ENCODE measurements at places on chromosomes 12 and 14. TPM values are rescaled to one million over a fixed set of nuclear protein-coding genes. Genes with fewer than 3 reads are reported as not detected.

- H3K4me3 ChIP-seq = no peak overlapping the region
- no peaks in the 10 kb centered on the region for H3K4me1 ChIP-seq
- H3K27ac ChIP-seq = no peak overlapping the region
Observed at GRCh38 chr12:19546027-19546426, 106.7 kb downstream of the AEBP2 start.

DNA sequence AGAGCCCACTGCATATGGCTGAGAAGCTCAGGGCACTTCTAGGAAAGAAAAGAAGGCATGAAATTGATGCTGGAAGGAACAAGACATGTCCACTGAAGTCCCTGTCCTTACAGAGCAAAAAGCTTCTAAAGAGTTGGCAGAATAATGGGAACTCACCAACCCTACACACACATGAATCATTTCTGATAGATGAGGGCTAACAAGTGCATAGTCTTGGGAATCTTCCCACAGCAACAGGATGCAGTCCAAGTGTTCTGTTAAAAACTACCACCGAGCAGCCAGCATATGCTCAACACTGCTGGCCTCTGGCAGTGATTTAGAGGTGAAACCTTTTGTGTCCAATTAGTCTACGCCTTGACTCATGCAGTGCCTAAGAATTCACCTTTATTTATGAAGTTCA, 44.8 kb downstream of the RHOJ start:
- no peak overlapping the region for H3K27ac ChIP-seq
- no peak overlapping the region for H3K4me3 ChIP-seq
- H3K36me3 ChIP-seq = no peaks in the 10 kb centered on the region
- no peaks in the 10 kb centered on the region for H3K27me3 ChIP-seq

- H3K4me3 ChIP-seq = no peak overlapping the region
- H3K4me1 ChIP-seq = peaks cover 8% of the 10 kb centered on the region
- H3K27ac ChIP-seq = no peak overlapping the region
- peaks cover 3% of the 10 kb centered on the region for H3K36me3 ChIP-seq
- no peaks in the 10 kb centered on the region for H3K27me3 ChIP-seq
Observed at GRCh38 chr14:39279515-39279914, 45.8 kb downstream of the MIA2 start.

- no peak for DNase-seq
- H3K4me1 ChIP-seq = peaks cover 3% of the 10 kb centered on the region
- H3K27me3 ChIP-seq = no peaks in the 10 kb centered on the region
- no peak overlapping the region for H3K4me3 ChIP-seq
- no peak overlapping the region for H3K27ac ChIP-seq
- H3K36me3 ChIP-seq = no peaks in the 10 kb centered on the region
Observed at GRCh38 chr14:80567905-80568536, 356.7 kb upstream of the DIO2 start.

Gene GLS2
- total RNA-seq = 2.9 TPM

DNA sequence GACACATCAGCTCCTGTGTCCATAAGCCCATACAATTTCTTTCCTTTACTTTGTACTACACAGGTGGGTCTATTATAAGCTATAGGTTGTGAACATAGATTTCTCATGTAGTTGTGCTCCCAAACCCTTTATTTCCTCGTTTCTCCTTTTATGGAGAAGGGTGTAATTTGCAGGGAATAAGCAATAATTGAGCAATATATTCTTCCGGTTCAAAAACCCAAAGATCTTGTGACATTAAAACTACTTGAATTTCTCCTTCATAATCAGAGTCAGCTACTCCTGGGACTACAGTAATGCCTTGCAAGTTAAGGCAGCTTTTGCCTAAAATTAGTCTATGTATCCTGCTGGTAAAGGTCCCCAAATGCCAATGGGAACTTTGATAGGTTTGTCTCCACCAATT, 19.1 kb upstream of the MAPKAPK5 start:
- no peaks in the 10 kb centered on the region for H3K27me3 ChIP-seq
- H3K36me3 ChIP-seq = no peaks in the 10 kb centered on the region
- H3K27ac ChIP-seq = no peak overlapping the region
- H3K4me3 ChIP-seq = no peak overlapping the region
- DNase-seq = no peak

DNA sequence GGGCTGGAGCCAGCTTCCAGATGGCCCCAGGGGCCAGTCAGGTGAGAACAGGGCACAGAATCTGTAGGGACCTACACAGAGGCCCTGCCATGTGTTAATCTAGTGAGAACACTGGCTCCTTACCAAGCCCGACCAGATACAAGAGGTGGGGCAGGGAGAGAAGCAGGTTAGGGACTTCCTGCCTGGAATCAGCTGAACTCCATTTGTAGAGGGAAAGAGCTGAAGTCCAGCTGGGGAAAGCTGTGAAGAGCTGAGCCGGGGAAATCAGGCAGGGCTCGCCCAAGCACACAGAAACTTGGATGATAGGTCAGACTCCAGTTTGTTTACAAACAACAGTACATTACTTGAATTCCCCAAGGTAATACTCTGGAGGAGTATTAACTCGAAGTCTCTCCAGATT, 46.7 kb downstream of the PTGER2 start:
- no peak overlapping the region for H3K4me3 ChIP-seq
- no peak overlapping the region for H3K27ac ChIP-seq
- peak; percentile 2 for DNase-seq
- H3K27me3 ChIP-seq = no peaks in the 10 kb centered on the region

GRCh38 chr14:56149995-56150394, 31.8 kb downstream of the PELI2 start:
- H3K27ac ChIP-seq = no peak overlapping the region
- H3K4me3 ChIP-seq = no peak overlapping the region
- peaks cover 29% of the 10 kb centered on the region for H3K4me1 ChIP-seq
- no peak for DNase-seq
- no peaks in the 10 kb centered on the region for H3K36me3 ChIP-seq

Gene SIX6
- 1.4 TPM for total RNA-seq

GRCh38 chr14:44369401-44370123, 137.5 kb downstream of the FSCB start:
- DNase-seq = no peak
- no peaks in the 10 kb centered on the region for H3K4me1 ChIP-seq
- no peak overlapping the region for H3K4me3 ChIP-seq
- no peak overlapping the region for H3K27ac ChIP-seq
- H3K36me3 ChIP-seq = no peaks in the 10 kb centered on the region

Gene PMEL
- total RNA-seq = 301 TPM

Gene IAPP
- 0.15 TPM for total RNA-seq

- H3K4me1 ChIP-seq = no peaks in the 10 kb centered on the region
- H3K36me3 ChIP-seq = no peaks in the 10 kb centered on the region
- H3K27me3 ChIP-seq = no peaks in the 10 kb centered on the region
- H3K27ac ChIP-seq = no peak overlapping the region
- DNase-seq = peak; percentile 43
Observed at GRCh38 chr14:101196795-101197590, 293.5 kb upstream of the RTL1 start.

Gene TAS2R7
- total RNA-seq = not detected

GRCh38 chr12:95988506-95989275, 7.5 kb downstream of the HAL start:
- H3K27ac ChIP-seq = no peak overlapping the region
- peaks cover 19% of the 10 kb centered on the region for H3K4me1 ChIP-seq
- no peak for DNase-seq
- no peaks in the 10 kb centered on the region for H3K36me3 ChIP-seq

Gene ZDHHC22
- 0.31 TPM for total RNA-seq

GRCh38 chr12:1534748-1535147, 59.6 kb downstream of the FBXL14 start:
- peaks cover 34% of the 10 kb centered on the region for H3K4me1 ChIP-seq
- no peak overlapping the region for H3K4me3 ChIP-seq
- H3K27me3 ChIP-seq = peaks cover 40% of the 10 kb centered on the region
- no peak overlapping the region for H3K27ac ChIP-seq
- DNase-seq = no peak

- no peak overlapping the region for H3K4me3 ChIP-seq
- H3K27me3 ChIP-seq = no peaks in the 10 kb centered on the region
- H3K36me3 ChIP-seq = no peaks in the 10 kb centered on the region
- no peak overlapping the region for H3K27ac ChIP-seq
- H3K4me1 ChIP-seq = no peaks in the 10 kb centered on the region
- DNase-seq = no peak
Observed at GRCh38 chr14:30362369-30363218, 196.4 kb upstream of the G2E3 start.

DNA sequence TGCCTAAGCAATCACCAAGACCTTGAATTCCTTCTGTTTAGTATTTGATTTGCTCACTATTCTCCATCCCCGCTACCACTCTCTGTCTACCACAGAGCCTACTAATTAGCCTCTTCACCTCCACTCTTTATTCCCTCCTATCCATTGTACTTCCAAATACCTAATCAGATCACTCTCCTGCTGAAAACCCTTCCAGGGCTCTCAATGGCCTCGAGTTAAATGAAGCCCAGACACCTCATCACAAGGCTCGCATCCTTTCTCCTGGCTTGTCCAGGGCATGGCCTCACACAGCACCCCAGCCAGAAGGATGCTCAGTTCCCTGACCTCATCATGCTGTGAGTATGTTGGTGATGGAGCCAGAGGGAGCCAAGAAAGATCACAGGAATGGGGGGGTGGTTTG, 71.4 kb upstream of the PRMT8 start:
- H3K36me3 ChIP-seq = no peaks in the 10 kb centered on the region
- H3K4me3 ChIP-seq = no peak overlapping the region
- H3K27ac ChIP-seq = no peak overlapping the region
- peaks cover 36% of the 10 kb centered on the region for H3K27me3 ChIP-seq
- DNase-seq = peak; percentile 63

Gene NR1H4
- not detected for total RNA-seq

- no peak overlapping the region for H3K27ac ChIP-seq
- no peaks in the 10 kb centered on the region for H3K36me3 ChIP-seq
- H3K4me3 ChIP-seq = no peak overlapping the region
Observed at GRCh38 chr14:103007555-103007954, 49.8 kb downstream of the CDC42BPB start.

GRCh38 chr14:42950363-42950762, 1343.7 kb downstream of the LRFN5 start:
- H3K36me3 ChIP-seq = no peaks in the 10 kb centered on the region
- no peak overlapping the region for H3K4me3 ChIP-seq
- H3K27me3 ChIP-seq = no peaks in the 10 kb centered on the region
- no peak for DNase-seq

Gene MFAP5
- not detected for total RNA-seq

Gene SRGAP1
- total RNA-seq = 3.0 TPM

DNA sequence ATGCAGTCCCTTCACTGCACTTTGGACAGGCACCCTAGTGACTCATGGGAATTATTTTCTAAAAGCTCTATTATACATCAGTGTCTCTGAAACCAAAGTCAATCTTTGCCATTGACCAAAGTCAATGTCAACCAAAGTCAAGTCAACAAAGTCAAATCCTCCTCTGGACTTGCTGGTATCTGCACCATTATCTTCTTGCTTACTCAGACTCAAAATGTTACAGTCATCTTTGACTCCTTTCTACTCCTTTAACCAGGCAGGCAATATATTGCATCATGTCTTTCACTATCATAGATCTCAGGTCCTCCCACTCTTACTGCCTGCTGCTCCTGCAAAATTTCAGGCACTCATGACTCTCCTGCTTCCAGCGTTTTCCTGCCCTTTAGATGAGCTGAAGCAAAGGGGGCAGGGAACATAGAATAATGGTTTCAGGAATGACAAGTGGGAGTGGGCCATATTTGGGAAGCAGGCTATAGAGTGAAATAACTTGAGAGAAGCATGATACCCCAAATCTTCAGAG, 39.2 kb downstream of the IGF1 start:
- H3K27me3 ChIP-seq = no peaks in the 10 kb centered on the region
- H3K4me3 ChIP-seq = no peak overlapping the region
- DNase-seq = no peak
- H3K27ac ChIP-seq = no peak overlapping the region
- H3K36me3 ChIP-seq = no peaks in the 10 kb centered on the region

- no peak overlapping the region for H3K4me3 ChIP-seq
- no peaks in the 10 kb centered on the region for H3K36me3 ChIP-seq
- H3K4me1 ChIP-seq = peaks cover 12% of the 10 kb centered on the region
- no peak overlapping the region for H3K27ac ChIP-seq
- DNase-seq = no peak
- H3K27me3 ChIP-seq = peaks cover 53% of the 10 kb centered on the region
Observed at GRCh38 chr12:53173085-53173715, 7.3 kb upstream of the ZNF740 start.

Gene KRT7
- total RNA-seq = not detected

GRCh38 chr12:39331539-39332261, 111.2 kb downstream of the KIF21A start:
- H3K4me3 ChIP-seq = no peak overlapping the region
- no peak for DNase-seq
- H3K36me3 ChIP-seq = peaks cover 10% of the 10 kb centered on the region
- no peaks in the 10 kb centered on the region for H3K4me1 ChIP-seq
- no peaks in the 10 kb centered on the region for H3K27me3 ChIP-seq

Gene SLC5A8
- total RNA-seq = not detected

Gene P2RX7
- 0.46 TPM for total RNA-seq

Gene KRT79
- total RNA-seq = not detected

DNA sequence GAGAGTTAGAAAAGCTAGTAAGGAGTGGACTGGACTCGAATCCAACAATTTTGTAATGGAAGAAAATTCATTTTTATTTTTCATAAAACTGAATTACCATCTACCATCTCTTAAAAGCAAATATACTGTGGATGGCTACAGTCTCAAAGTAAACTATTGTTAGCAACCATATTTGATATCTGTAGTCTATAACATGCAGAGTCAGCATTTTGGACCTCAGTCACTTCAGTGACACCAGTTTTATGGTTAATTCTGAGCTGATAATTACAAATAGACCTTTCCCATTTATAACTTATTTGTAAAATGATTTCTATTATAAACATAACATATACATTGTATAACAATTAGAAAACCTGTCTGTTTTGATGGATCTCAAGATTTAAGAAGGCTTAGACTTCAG, 2.0 kb downstream of the KRAS start:
- DNase-seq = no peak
- H3K4me3 ChIP-seq = no peak overlapping the region

DNA sequence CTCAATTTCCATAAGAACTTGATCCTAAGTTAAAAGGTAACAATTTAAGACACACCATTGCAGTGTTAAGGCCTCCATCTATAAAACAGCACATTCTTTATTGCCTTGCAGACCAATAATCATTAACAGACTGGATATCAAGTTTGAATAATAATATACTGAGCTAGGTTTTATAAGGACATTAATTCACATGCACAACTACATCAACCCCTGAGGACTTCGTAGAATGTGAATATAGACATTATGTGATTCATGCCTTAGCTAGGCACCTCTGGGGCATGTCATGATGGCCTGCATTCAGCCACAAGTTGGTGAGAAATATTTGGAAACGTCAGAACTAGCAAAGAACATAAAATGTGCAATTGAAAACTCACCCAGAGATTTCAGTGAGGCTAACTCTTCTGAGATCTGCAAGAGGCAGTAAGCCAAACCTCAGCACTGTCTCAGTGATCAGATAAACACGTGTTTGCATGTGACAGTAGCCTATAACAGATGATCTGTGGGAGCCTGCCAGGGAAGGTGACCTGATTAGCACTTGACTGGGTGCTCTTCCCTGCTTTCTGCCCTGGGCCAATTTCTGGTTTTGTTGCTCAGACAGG, 492.2 kb downstream of the FLRT2 start:
- H3K4me3 ChIP-seq = no peak overlapping the region
- H3K4me1 ChIP-seq = peaks cover 17% of the 10 kb centered on the region
- H3K27me3 ChIP-seq = no peaks in the 10 kb centered on the region
- DNase-seq = no peak
